ENCODE measurements at places on chromosomes 16 and 17.

DNA sequence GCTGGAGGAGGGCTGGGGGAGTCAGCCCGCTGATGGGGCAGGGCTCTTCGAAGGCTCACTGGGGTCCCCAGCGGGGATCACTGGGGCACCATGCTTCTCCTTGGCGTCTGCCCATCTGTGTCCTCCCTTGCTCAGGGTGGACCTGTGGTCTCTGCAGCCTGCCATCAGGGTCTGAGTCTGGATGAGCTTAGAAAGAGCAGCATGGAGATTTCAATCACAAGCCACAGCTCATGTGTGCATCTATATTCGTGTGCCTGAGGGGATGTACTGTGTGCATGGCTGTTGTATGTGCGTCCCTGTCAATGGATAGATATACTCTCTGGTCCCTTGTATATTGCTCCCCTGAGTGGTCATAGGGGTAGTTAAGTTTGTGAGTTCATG is 126.6 kb upstream of the SDK2 start:
- no peak for DNase-seq

- DNase-seq = no peak
Observed at GRCh38 chr17:55462711-55463110, 41.1 kb upstream of the MMD start.

DNA sequence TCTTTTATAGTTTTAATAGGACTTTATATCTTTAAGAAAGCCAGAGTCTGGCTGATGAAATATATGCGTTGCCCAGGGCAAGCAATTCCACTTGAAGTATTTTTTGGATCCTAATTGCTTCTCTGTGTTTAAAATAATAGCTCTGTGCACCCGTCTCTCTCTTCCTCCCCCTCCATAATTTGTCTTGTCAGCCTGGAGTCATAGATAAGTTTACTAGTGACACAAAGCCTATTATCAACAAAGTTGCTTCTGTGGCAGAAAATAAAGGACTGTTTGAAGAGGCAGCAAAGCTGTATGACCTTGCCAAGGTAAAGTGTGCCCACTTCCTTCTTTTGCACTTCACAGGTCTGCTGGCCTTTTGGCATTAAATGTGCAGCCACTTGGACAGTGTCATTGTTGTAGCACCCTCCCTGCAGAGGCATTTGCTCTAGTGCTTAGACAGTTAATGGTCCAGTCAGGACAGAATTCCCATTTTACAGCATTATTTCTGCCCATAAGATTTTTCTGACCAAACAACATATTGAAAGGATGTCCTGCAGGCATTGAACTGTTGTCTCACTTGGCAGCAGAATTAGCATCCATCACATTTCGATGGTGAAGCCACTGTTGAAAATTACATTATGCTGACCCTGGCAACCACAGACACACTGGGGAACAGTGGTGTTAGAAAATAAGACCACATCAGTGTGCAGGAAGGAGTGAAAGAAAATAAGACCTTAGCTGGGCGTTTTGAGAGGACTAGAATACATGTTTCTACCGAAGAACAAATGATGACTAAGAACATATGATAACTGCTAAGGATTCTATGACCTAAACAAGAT is 28.4 kb upstream of the SLC12A3 start:
- DNase-seq = no peak

DNA sequence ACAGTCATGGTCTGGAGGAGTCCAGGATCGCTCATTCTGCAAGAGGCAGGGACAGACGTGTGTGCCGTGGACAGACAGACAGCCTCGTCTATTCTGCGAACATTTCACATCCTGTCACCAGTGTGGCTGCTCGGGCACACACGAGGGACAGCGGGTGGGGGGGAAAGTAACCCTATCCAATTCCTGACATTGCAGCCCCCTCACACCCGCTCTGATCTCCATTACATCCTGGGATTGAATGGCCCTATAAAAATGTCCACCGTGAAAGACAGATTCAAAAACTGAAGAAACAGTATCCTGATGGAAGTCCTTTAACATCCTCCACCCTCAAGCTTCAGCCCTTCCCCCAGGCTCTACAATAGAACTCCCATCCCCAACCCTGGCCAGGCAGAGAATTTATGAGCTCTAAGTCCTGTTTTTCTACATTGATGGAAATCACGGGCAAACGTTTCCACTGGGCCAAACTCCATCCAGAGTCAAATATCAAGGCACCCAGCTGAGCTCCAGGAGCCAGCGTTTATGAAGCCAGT is 39.4 kb downstream of the HS3ST3A1 start:
- no peak for DNase-seq

GRCh38 chr17:39763051-39763820 is 25.5 kb downstream of the GRB7 start:
- no peak for DNase-seq

DNA sequence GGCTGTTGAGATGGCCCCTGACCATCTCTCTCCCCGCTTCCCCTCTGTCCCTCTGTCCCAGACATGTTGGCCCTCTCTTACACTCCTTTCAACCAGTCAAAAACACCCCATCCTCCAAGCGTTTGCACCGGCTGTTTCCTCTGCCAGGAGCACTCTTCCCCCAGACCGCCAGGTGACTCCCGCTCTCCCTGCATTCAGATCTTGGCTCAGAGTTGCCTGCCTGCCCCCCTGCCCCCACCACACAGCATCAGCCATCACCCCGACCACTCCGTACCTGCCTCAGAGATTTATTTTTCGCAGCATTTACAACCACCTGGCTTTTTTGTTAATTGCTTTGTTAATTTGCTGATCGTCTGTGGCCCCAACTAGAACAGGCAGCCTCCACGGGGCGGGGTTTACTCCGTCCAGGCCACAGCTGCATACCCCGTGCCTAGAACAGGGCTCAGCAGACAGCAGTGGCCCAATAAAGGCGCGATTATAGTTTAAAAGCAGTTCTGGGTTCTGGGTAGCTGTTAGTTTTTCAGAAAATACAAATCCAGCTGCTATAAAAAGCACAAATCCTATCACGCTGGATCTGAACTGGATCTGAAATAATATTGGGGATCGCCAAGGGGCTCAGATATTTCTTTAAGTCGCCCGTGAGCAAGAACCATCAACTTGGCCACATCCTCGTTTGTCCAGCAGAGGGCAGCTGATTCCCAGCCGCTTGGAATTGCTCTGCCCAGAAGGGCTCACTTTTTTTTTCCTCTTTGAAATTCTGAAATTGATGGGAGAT is 173.6 kb downstream of the IRF8 start:
- DNase-seq = no peak

DNA sequence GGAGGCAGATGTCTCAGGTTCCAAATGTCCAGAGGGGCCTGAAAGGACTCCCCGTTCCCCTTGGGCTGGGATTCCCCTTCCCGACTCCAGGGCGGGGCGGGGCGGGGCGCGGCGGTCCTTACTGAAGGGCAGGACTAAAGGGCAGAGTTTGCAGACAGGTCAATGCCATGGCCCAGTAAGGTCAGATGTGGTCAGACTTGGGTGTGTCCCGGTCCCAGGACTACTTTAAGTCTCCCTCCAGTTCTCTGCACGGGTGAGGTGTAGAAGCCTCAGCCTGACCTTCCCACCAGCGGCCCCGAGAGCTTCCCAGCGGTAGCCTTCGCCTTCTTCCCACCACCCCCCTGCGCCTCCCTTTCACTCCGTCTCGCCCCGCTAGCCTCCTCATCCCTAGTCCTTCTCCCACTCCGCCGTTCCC is 532 bp downstream of the KDM6B start:
- DNase-seq = no peak

- no peak for DNase-seq
Observed at GRCh38 chr17:7992924-7993323, 9.5 kb upstream of the GUCY2D start.

DNA sequence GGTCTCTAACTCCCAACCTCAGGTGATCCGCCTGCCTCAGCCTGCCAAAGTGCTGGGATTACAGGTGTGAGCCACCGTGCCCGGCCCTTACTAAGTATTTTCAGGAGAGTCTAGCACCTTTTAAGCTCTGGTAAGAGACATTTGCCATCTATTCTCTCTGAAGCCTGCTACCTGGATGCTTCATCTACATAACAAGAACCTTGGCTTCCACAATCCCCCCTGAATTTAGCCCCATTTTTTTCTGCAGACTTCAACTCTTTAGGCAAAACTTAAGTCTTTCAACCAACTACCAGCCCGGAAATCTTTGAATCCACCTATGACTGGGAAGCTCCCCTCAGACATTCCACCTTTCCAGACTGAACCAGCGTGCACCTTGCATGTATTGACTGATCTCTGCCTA is 14.0 kb upstream of the UBE2I start:
- DNase-seq = no peak

DNA sequence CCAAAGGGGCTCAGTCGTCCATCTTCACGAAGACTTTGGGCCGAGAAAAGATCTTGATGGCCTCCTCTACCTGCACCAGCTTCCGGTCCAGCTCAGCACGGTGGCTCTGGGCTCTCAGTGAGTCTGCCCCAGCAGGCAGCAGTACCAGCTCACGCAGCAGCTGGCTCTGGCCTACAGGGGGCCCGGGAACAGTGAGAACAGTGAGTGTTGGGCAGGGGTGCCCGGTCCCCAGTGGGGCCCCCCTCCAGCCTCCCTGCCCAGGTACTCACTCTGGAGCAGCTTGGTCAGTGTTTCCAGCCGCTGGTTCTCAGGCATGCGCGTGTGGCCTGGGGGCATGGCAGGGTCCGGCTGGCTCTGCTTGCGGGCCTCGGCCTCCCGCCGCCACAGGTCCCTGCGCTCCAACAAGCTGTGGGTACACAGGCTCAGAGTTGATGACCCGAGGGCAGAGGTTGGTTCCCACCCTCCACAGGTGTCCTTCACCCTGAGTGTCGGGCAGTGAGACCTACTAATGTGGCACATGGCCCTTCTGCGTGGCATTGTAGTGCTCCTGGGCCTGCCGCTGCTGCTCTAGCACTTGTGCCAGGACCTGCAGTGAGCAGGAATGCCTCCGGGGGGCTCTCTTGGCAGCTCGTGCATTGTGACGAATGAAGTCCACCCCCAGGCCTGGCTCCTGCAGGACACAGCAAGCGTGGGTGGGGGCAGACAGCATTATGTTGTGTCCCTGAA is 2.6 kb downstream of the PARD6A start:
- DNase-seq = no peak

- no peak for DNase-seq
Observed at GRCh38 chr17:36849871-36850348, 87.4 kb upstream of the LHX1 start.

DNA sequence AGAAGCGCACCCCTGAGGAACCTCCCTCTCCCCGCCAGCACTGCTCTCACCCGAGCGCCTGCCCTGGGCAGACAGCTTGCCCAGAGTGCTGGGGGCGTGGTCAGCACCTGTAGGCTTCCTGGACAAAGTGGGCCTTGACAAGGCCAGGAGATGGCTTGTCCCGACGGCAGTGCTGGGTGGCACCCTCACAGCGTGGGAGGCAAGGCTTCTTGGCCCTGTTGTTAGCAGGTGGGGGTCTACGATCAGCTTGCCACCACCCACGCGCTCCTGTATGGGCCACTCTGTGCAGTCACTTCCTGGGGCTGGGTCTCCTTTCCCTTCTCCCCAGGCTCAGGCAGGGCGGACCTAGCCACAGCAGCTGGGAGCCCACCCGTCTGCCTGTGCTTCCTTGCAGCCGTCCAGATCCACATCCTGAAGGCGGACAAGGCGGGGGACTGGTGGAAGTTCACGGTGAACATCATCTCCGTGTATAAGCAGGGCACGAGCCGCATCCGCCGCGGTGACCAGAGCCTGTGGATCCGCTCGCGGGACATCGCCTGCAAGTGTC is 218.0 kb downstream of the NTN1 start:
- no peak for DNase-seq

DNA sequence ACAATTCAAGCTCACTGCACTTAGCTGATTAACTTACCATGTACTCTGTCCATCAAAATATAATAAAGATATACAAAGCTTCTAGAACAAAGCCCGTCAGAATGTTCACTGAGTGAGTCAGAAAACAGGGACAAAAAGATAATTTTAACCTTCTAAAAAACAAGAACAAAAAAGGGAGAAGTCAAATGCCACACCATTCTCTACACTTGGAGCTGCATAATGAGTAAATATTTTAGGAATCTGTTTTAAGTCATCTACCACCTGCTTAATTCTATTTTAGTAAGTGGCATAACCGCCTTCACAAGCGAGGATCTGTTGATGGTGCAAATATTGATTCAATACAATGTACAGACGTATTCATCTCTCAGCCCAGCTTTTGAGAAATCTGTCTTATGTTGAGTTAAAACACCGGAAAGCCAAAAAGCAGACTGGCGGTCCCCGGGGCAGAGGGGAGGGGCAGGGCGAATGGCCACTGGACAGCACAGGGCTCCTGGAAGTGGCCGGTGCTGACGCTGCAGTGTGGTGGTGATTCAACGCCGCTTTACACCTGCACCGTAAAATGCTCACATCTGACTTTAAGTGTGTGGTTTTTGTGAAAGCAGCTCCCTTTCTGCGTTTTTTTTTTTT is 20.1 kb downstream of the RAB40B start:
- DNase-seq = peak; percentile 94

DNA sequence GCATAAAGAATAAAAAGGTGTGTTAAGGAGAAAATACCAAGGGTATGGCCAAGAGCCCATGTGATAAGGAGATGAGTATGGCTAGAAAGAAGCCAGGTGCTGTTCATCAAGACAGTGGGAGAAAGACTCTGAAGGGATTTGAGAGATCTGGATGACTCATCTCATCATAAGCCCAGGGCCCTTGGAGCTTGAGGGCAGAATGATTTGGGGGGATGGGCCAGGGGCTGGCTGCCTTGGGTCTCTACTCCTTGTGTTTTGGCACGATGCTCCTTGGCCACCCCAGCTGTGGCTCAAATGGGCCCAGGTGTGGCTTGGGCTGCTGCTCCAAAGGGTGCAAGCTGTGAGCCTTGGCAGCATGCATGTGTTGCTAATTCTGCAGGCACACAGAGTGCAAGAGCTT is 14.5 kb upstream of the TNFRSF13B start:
- DNase-seq = no peak

DNA sequence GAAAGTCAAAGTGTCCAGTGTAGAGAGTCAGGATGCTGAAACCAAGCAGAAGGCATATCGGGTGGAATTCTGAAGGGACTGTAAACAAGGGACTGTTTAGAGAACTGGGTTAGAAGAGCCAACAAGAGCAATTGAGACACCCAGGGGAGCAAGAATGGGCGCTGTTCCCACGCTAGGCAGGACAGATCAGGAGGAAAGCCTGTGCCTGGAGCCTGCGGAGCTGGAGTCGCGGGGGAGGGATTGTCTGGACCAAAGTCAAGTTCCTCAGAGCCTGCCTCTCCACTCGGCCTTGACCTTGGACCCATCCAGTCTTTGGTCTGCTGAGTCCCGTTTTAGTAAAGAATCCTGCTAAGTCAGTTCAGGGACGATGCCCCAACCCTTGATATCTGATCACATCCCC is 14.7 kb upstream of the KLHL36 start:
- no peak for DNase-seq

Data from NCI-H774 (cell line).